ENCODE measurements at places on chromosomes 11 and 22.

DNA sequence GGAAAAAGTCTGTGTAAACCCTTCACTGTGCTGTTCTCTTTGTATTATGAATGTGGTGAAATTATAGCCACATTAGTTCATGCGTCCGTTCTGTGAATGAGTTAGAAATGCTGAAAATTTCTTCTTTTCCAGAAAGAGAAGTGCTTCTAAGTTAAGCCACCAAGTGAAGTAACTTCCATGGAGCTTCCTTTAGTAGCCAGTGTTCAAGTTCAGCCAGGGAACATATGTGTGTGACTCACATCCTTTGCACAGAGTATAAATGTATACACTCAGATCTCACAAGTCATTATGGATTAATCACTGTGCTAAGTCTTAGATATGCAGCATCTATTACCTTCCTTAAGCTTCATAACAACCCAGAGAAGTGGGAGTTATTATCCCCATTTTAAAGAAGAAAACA, 3.1 kb upstream of the MMP8 start:
- no peak for DNase-seq

DNA sequence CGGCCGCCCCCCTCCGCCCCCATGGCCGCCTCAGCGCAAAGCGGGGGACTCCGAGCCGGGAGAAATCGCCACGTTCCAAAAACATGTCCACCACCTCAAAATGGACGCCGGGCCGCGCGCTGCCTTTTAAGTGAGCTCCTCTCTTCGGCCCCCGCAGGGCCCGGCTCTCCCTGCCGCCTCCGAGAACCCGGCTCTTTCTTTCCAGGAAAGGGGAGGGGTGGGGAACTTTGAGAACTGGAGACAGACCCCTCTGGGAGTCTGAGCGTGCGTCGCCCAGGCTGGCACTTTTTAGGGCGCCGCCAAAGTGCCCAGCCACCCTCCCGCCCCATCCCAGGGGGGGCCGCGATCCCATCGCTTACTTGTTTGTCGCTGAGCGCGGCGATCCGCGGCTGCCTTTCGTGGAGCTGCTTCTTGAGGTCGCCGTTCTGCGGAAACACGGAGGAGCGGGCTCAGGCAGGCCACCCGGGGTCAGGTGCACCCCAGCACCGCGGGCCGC, 1.6 kb downstream of the PHF21B start:
- peak; percentile 48 for DNase-seq

- DNase-seq, result no peak
Observed at GRCh38 chr11:64803846-64804345, 882 bp upstream of the MAP4K2 start.

- DNase-seq, result no peak
Observed at GRCh38 chr11:7540830-7541555, 27.2 kb downstream of the PPFIBP2 start.

- DNase-seq, result no peak
Observed at GRCh38 chr11:94526645-94527438, 14.6 kb downstream of the C11orf97 start.

DNA sequence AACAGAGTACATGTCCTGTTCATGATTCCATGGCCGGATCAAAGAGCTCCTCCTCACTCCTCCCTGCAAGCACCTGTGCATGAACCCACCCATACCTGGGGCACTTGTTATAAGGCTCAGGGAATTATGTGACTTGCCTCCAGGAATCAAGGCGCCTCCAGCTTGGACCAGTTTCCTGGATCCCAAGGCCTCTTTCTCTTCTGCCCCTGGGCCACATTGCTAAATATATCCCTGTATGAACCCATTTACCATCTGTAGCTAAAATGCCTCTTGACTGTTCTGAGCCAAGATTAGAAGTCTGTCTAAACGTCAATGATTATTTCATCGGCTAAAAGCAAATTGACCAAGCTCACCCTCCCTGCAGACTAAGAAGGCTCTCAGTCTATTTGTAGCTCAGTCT, 135.6 kb downstream of the KIRREL3 start:
- no peak for DNase-seq

All from BE2C (cell line).